ENCODE measurements at places on chromosomes 3 and 15. TPM values are rescaled to one million over a fixed set of nuclear protein-coding genes. Genes with fewer than 3 reads are reported as not detected.
A peak's percentile ranks its signal among the peaks of the same experiment; 100 is the strongest.

The SYNPR gene
- 0.17 TPM for total RNA-seq

The DOCK3 gene
- 0.32 TPM for total RNA-seq

The GABRB3 gene
- total RNA-seq, result 1.1 TPM

The BOC gene
- 1.9 TPM for total RNA-seq

The EMC7 gene
- total RNA-seq, result 78.6 TPM

The TMEM40 gene
- not detected for total RNA-seq

The NANOGP8 gene
- not detected for total RNA-seq

The LRRC34 gene
- 0.77 TPM for total RNA-seq

GRCh38 chr3:140067487-140067886, 132.5 kb downstream of the CLSTN2 start:
- no peaks in the 10 kb centered on the region for H3K4me1 ChIP-seq
- no peaks in the 10 kb centered on the region for H3K27me3 ChIP-seq
- no peaks in the 10 kb centered on the region for H3K36me3 ChIP-seq
- H3K4me3 ChIP-seq, result no peak overlapping the region

DNA sequence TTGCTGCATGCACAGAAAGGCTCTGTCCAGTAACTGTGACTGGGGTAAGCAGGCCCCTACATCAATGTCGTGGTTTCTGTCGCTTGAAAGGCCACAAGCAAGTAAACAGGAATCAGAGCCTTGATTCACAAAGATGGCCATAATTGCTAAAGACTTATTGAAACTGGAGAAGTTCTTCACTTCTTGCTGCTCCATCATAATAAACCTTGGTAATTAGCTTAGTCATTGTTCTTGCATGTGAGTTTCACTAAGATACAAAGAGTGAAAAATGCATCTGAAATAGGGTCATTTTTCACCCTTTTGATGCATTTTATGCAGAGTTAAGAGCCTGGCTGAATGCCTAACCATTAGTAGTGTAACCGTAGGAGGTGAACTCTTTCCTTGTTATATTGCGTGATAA, 3.2 kb downstream of the SEMA6D start:
- no peak overlapping the region for H3K4me3 ChIP-seq
- peaks cover 5% of the 10 kb centered on the region for H3K4me1 ChIP-seq
- H3K27me3 ChIP-seq, result no peaks in the 10 kb centered on the region
- H3K27ac ChIP-seq, result no peak overlapping the region

DNA sequence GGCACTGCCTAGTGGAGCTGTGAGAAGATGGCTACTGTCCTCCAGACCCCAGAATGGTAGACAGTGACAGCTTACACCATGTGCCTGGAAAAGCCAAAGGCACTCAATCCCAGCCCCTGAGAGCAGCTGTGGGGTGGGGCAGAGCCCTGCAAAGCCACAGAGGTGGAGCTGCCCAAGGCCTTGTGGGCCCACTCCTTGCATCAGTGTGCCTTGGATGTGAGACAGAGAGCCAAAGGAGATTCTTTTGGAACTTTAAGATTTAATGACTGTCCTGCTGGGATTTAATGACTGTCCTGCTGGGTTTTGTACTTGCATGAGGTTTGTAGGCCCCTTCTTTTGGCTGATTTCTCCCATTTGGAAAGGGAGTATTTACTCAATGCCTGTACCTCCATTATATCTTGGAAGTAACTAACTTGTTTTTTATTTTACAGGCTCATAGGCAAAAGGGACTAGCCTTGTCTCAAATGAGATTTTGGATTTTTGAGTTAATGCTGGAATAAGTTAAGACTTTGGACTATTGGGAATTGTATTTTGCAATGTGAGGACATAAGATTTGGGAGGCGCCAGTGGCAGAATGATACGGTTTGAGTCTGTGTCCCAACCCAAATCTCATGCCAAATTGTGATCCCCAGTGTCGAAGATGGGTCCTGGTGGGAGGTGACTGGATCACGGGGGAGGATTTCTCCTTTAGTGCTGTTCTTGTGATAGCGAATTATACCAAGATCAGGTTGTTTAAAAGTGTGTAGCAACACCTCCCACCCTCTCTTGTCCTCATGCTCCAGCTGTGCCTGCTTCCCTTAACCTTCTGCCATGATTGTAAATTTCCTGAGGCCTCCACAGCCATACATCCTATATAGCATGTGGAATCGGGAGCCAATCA, 80.4 kb downstream of the MYO5A start:
- H3K4me3 ChIP-seq, result no peak overlapping the region
- H3K27ac ChIP-seq, result no peak overlapping the region
- DNase-seq, result no peak
- H3K36me3 ChIP-seq, result no peaks in the 10 kb centered on the region
- H3K27me3 ChIP-seq, result no peaks in the 10 kb centered on the region

DNA sequence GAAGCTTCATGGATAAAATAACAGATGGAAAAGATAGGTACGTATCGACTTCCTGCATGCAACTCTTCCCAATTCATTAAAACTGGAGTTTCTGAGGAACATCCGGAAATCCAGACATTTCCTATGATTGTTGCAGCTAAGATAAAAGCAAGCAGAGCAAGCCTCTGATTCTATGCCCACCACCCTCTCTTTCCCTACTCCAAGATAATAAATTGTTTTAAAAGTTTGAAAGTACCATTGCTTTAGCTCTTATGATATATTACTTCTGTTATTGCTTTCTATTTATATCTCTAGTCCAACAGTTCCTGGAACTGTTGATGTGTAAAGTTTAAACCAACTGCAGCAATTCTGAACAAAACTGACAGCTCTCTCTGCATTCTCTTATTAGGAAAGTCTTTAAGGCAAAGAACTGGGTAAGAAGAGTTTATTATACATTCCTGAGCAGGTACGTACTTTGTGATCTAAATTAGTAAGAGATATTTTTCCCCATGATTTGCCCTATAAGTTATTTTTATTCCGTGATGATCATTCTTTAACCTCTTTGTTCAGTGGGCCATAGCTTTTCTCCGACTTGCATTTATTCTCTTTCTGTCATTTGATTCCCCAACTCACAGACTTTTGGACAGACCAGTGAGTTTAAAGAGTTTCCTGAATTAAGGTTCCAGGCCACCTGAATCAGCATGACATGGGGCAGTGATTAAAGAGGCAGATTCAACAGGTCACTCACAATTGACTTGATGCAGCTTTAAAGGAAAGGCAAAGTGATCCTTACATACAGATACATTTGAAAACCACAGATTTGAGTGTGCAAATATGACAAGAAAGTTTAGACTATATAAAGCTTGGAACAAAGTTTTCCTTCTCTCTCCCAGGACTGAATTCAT, 94.2 kb upstream of the THRB start:
- DNase-seq, result no peak
- peaks cover 3% of the 10 kb centered on the region for H3K4me1 ChIP-seq
- no peaks in the 10 kb centered on the region for H3K27me3 ChIP-seq
- no peak overlapping the region for H3K4me3 ChIP-seq

DNA sequence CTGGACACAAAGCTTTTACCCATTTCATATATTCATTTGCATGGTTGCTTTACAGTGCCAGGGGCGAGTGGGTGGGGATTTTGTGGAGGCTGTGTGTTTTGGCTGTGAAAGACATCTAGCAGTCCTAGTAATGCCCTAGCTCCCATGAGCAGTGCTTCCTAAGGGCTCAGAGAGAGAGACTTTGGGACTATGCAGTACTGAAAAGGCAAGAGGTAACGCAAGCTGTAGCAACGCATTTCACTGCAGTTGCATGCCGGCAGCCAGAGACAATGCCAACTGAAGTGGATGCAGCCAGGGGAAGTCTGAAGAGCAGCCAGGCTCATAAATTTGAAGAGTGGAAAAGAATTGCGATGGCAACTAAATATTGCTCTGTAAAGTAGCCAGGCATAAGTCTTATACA, 27.4 kb upstream of the ATP10A start:
- no peaks in the 10 kb centered on the region for H3K36me3 ChIP-seq
- DNase-seq, result no peak
- no peak overlapping the region for H3K4me3 ChIP-seq

GRCh38 chr15:77709135-77709886, 76.6 kb upstream of the LINGO1 start:
- no peak overlapping the region for H3K27ac ChIP-seq
- H3K4me3 ChIP-seq, result no peak overlapping the region
- no peak for DNase-seq
- H3K27me3 ChIP-seq, result no peaks in the 10 kb centered on the region
- no peaks in the 10 kb centered on the region for H3K4me1 ChIP-seq

GRCh38 chr3:67526246-67526645, 128.2 kb downstream of the SUCLG2 start:
- DNase-seq, result no peak
- H3K4me1 ChIP-seq, result no peaks in the 10 kb centered on the region
- no peaks in the 10 kb centered on the region for H3K27me3 ChIP-seq
- no peaks in the 10 kb centered on the region for H3K36me3 ChIP-seq
- H3K4me3 ChIP-seq, result no peak overlapping the region
- H3K27ac ChIP-seq, result no peak overlapping the region

DNA sequence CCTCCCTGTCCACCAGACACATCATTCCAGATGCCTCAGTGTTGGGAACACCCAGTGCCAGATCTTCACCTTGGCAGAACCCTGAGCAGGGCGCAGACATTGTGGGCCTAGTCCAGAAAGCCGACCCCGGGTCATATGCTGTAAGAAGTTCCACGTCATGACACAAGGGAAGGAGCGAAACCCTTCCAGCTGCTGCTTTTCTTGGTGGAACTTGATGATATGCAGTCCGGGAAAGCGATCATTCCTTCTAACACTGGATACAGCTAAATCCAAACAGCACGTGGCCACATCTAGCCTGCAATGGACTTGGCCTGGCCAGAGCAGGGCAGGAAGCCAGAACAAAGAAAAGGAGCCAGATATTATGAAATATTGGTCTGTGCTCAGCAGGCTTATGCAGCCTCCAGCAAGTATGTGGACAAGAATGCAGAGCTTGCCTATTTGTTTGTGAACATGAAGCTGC, 22.0 kb downstream of the GASK1A start:
- no peak overlapping the region for H3K27ac ChIP-seq
- no peaks in the 10 kb centered on the region for H3K27me3 ChIP-seq
- peak; percentile 45 for DNase-seq
- no peak overlapping the region for H3K4me3 ChIP-seq
- H3K36me3 ChIP-seq, result no peaks in the 10 kb centered on the region

GRCh38 chr3:40827942-40828688, 303.4 kb downstream of the ZNF621 start:
- H3K4me3 ChIP-seq, result no peak overlapping the region
- no peaks in the 10 kb centered on the region for H3K27me3 ChIP-seq
- DNase-seq, result peak; percentile 25

DNA sequence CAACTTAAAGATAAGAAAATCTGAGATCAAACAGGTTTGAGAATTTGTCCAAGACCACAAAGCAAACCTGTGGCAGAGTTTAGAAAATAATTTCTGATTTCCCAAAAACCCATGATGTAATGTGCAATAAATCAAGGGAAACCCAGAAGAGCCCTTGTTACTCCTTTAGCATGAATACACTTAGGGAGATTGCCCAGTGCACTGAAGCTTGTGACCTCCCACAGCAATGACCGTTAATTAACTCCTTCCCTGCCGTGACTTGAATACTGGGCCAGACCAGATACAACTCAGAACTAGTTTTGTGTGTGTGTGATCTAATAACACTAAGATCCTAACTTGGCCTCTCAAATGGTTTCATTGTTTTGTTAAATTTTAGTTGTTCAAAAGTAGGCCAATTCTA, 2.5 kb downstream of the PRKAR2A start:
- DNase-seq, result no peak
- H3K4me1 ChIP-seq, result peaks cover 6% of the 10 kb centered on the region
- H3K27me3 ChIP-seq, result no peaks in the 10 kb centered on the region
- no peaks in the 10 kb centered on the region for H3K36me3 ChIP-seq

GRCh38 chr3:13963137-13963886, 83.4 kb upstream of the WNT7A start:
- DNase-seq, result no peak
- no peaks in the 10 kb centered on the region for H3K4me1 ChIP-seq
- H3K27ac ChIP-seq, result no peak overlapping the region
- H3K4me3 ChIP-seq, result no peak overlapping the region
- no peaks in the 10 kb centered on the region for H3K27me3 ChIP-seq

- H3K4me1 ChIP-seq, result no peaks in the 10 kb centered on the region
- H3K27ac ChIP-seq, result no peak overlapping the region
- no peak for DNase-seq
- H3K4me3 ChIP-seq, result no peak overlapping the region
- H3K36me3 ChIP-seq, result no peaks in the 10 kb centered on the region
- H3K27me3 ChIP-seq, result no peaks in the 10 kb centered on the region
These were observed 34.0 kb upstream of the CCK start for GRCh38 chr3:42300013-42300412.

DNA sequence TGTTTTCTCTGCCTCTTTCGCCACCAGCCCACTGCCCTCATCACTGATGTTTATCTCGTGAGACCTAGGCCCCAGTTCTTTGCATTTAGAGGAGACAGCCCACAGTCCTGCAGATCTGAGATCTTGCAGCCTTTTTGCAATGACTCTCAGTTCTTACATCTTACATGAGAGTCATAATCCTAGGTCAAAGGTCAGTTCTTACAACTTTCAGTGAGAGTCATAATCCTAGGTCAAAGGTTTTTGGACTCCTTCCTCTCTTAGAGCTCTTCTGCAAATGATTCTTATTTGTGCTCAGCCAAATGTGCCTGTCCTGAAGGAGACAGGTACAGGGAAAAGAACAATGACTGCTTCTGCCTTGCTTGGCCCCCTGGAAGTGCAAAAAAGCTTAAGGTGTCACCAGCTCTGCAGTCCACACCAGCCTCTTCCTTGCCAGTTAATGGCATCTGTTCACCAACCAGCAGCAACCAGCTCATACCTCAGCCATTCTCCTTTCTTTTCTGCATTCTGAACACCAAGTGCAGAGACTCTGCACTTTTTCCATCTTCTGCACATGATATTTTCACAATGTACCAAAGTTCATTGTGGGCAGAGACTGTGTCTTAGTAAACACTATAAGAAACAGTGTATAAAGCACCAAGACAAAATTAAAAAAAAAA, 67.1 kb downstream of the ABHD5 start:
- DNase-seq, result no peak
- no peak overlapping the region for H3K4me3 ChIP-seq
- no peaks in the 10 kb centered on the region for H3K4me1 ChIP-seq
- H3K27me3 ChIP-seq, result no peaks in the 10 kb centered on the region
- H3K36me3 ChIP-seq, result no peaks in the 10 kb centered on the region

- DNase-seq, result no peak
- no peak overlapping the region for H3K27ac ChIP-seq
- H3K4me1 ChIP-seq, result no peaks in the 10 kb centered on the region
- H3K4me3 ChIP-seq, result no peak overlapping the region
- no peaks in the 10 kb centered on the region for H3K27me3 ChIP-seq
- H3K36me3 ChIP-seq, result no peaks in the 10 kb centered on the region
These were observed 184.0 kb upstream of the LYSMD4 start for GRCh38 chr15:99917252-99917651.

DNA sequence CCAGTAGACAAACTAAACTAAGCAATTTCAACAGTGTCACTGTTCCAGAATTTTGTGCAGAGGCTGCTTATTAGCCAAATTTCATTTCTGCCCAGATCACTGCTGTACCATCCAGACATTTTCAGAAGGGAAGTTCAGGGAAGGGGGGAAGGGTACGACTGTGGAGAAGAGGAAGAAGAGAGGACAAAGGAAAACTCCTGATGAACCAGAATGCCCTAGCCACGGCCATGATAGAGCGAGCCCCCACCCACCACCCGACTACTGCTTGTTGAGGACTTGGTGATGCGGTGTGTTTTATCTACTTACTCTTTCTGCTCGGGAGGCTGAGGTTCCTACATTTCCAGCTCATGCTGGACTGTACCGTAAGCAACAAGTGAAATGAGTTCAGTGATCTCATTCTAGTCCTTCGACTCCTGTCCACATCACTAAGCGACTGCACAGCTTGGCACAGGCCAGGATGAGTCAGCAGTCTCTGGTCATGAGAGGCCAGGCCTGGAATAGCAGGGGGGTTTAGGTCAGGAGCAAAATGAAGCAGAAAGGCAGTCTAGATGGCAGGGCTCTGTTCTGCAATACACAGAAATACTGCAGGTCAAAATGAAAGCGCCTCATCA, 330.8 kb downstream of the TIGIT start:
- DNase-seq, result peak; percentile 58
- H3K27me3 ChIP-seq, result no peaks in the 10 kb centered on the region
- H3K4me1 ChIP-seq, result no peaks in the 10 kb centered on the region
- no peak overlapping the region for H3K4me3 ChIP-seq
- H3K36me3 ChIP-seq, result no peaks in the 10 kb centered on the region

Data from colonic mucosa (tissue), 4 donors.